ENCODE measurements at places on chromosomes 4 and X.

DNA sequence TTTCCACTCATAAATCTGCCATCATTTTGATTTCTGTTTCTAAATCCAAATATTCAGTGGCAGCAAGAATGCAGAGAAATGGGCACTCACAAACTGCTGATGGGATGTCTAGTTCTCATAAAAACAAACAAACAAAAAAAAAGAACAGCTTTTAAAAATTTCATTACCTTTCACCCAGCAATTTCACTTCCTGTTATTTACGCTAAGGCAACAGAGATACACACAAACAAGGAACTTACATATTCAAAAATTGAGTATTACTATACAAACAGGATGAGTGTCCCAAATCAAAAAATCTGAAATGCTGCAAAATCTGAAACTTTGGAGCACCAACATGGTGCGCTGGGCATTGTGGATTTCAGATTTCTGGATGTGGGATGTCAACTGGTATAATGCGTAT is 36.4 kb downstream of the FAT1 start:
- no peak for DNase-seq

DNA sequence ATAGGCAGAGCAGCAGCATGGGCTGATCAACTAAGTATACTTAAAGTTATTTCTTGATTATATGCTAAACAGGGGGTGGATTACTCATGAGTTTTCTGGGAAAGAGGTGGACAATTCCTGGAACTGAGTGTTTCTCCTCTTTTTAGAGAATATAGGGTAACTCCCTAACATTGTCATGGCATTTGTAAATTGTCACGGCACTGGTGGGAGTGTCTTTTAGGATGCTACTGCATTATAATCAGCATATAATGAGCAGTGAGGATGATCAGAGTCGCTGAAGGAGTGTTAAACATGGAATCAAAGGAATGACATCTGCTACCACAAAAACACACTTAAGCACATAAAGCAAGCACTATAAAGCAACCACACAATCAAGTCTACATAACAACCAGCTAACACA is 66.5 kb downstream of the SPIN4 start:
- no peak for DNase-seq

DNA sequence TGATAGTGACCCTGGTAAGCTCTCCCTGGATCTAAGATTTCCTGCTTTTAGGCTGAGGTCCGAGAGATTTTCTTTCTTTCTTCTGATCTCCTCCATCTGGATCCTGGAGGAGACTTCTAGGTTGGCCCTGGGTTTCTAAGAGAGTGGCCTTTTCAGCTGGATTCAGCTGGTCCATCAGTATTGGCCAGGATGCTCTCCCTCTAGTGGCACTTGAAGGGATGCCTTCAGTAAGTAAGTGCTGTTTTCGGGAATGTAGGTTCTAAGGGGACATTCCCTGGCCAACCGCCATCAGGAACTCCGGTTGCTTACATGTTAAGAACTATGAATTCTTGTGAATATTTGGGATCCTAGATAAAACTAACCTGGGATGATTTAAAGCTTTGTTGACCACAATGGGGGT is 56.9 kb downstream of the SERTM2 start:
- DNase-seq, result peak; percentile 29

DNA sequence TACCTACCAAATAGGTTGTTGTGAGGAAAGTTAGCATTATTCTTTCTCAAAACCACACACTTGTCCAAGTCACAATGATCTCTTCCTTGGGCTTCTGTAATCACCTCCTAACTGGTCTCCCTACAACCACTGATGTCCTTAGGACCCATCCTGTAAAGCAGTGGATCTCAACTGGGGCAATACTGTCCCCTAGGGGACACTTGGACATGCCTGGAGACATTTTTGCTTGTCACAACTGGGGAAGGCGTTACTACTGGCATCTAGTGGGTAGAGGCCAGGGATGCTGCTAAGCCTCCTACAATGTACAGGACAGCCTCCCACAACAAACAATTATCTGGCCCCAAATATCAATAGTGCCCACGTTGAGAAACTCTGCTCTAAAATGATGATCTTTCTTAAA is 118.7 kb upstream of the AP1S2 start:
- peak; percentile 39 for DNase-seq

DNA sequence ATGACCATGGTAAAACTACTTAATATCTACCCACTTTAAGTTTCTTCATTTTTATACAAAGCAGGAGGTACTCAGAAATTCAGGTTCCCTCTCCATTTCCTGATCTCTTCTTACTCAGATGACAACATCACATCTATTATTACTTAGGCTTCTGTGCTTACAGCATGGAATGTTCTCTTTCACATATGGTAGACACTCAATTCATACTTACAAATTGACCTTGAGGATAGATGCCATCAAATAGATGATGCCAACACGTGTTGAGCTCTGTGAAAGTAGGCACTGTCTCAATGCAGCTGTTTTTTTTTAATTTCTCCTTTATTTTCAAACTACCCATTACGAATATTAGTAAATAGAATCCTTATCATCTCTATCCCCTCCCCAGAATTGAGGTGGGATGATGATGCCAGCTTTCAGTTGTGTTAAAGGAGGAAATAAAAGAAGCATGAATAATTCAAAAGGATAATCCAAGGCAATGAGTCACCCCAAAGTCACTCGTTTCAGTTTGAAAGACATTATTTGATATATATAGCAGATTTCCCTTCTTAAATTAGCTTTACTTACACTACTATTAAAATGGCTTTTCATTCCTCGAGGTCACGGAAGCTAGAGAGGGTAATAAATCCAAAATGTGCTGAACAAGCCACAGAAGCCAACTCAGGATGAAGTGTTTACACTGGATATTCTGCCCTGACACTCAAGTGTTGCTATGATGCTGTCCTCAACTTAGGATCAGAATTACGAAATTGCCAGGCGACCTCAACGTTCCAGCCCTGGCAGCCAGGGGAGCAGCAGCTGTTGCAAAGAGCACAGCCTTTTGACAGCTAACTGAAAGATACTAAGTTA is 124.2 kb upstream of the EOLA2 start:
- no peak for DNase-seq

DNA sequence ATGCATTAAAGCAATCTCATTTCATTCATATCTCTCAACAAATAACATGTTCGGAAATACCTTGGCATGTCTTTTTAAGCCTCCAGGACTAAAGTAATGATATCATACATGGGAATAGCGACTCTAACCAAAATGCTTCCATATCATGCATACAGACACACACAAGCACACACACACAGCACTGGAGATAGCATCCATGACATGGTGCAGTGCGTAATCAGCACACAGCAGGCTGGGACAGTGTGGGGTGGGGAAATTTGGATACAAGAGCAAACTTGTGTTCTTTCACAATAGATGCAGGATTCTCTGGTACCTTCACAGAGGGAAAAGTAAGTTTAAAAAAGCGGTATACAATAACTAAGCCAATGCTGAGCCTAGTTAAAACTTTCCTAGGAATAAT is 132.3 kb upstream of the HPGD start:
- no peak for DNase-seq

DNA sequence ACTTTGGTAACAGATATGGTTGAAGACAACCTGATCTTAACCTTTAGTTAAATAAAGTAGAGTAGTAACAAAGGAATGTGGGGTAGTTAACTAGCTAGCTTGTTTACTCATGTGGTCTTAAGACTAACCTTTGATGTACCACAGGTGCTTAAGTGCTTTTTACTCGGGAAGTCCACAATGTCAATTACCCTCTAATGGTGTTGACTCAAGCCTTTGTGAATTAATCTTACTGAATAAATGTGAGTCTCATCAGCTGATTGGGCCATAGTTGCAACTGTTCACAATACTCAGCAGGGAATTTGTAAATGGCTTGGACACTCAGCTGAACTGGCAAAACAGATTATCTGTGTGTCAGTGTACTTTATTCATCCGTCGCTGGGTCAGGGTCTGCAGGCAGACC is 119.0 kb upstream of the UGT8 start:
- DNase-seq, result no peak

DNA sequence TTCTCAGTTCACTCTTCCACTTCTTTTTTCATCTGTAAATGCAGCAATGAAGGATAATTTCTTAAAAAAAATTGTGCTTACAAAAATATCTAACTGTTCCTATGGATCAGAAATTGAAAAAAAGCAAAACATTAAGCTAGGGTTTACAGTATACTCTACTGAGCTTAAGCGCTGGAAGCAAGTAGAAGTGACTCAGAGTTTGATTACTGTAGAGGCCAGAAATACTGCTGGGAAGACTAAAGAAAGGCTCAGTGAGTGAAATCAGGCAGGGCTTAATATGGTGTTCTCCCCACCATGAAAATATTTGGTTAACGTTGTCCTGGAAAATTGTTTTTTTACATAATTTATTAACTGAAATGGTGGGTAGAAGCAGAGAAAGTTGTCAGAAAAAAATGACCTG is 1061.8 kb upstream of the GRIA3 start:
- DNase-seq, result no peak

DNA sequence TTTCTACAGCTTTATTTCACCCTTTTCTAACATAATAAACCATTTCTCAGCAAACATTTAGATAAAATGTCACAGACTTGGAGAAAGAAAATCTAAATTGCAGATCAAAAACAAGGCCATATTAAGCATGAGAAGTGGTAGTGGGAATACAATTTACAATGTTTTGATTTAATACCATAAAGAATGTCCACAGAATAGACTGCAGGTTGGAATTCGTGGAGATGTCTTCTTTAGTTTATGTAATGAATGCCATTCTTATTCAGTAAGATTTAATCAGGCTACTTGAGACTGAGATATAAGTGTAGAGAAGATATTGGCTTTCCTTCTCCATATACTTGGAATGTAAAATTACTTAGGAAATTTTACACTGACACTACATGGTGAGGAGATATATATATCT is 91.9 kb upstream of the ZFP42 start:
- no peak for DNase-seq

- DNase-seq, result no peak
These were observed 164.8 kb upstream of the VEGFC start for GRCh38 chr4:176957353-176958118.

GRCh38 chrX:17549107-17549651 is 174.2 kb downstream of the NHS start:
- no peak for DNase-seq

DNA sequence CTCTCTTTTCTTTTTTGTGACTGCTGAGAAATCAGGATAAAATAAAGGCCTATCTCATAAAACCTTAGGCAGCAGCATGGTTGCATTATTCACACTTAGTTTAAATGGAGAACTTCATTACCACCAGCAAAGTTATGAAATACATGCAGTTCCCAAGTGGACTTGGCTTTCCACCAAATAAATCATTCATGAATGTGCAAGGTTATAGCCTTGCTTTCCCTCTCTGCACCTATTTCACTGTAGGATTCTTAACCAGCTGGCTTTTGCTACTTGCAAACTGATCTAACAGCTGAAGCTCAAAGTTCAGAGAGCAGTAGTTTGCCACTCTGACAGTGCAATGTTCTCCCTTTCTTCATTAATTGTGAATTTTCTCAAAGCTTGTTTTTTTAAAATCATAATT is 140.1 kb upstream of the SMIM31 start:
- no peak for DNase-seq

GRCh38 chrX:103092942-103093341 is at the start of gene NXF3:
Gene NXF3 (minus strand): TSS chrX:103093143. CDS start chrX:103093023, 120 bp downstream.
- DNase-seq, result no peak

- no peak for DNase-seq
These were observed 21.8 kb downstream of the TLR2 start for GRCh38 chr4:153705743-153706468.

- DNase-seq, result peak; percentile 45
These were observed 2.2 kb downstream of the SORCS2 start for GRCh38 chr4:7194251-7195140.

GRCh38 chr4:15930314-15930713 is 8.2 kb downstream of the FGFBP1 start:
- DNase-seq, result no peak

DNA sequence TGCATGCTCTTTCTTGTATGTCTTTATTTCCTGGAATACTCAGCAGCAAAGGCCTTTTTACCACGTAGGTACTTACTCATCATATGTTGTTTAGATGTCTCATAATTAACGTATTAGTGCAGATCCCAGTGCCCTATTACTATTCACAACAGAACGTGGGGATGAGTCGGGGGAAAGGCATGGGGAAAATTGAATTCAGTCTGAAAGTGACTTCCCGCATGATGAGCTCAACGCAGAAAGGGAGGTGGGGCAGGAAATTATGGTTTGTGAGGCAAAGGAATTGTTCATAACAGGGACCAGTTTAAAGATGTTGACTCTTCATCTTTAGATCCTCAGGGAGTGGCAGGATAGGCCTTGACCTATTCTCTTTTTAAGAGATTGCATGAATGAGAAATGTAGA is 2.0 kb upstream of the TMPRSS11D start:
- no peak for DNase-seq

GRCh38 chr4:44210750-44211149 is 237.9 kb downstream of the KCTD8 start:
- DNase-seq, result no peak

DNA sequence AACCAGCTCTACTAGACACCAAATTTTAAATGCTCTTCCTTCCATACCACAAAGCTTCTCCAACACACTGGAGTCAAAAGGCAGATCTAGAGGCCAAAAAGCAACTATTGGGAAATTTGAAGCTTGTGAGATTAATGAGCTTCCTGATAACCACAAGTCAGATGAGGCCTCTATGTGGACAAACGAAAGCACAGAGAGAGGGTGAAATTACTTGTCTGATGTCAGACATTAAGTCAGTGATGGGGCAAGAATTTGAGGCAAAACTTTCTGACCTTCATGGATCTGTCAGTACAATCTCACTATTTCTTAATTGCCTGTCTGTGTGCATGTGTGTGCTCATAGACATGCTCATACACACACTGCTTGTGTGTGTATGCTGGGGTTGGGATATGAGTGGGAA is 103.6 kb downstream of the GUCY2F start:
- no peak for DNase-seq

- DNase-seq, result no peak
These were observed 433.4 kb downstream of the PDGFC start for GRCh38 chr4:156538210-156538609.

DNA sequence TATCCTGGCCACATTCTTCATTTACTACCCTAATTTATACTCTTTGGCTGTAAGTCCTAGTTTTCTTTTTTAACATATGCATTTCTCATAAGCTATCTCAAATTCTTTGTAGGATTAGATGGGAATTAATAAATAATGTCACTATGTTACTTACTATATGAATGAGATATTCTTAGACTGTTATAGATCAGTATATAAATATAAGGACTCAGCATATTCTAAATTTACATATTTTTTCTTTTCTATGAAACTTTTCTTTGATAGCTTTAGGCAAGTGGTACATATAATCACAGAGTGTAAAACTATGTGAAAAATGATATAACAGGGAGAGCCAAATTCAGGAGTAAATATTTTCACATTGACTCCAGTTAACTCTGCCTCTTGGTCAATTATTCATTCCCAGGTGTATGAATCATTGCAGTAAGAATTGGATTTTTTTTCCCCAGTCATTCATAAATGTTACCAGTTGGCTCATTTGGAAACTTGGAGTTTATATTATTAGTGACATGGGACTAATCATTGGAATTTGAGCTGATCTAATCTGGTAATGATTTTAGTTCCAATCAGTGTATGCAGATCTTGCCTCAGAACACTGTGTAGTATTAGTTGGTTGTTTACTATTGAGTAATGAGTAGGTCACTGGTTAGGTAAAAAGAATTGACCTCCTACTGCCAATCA is 25.3 kb downstream of the FHIP1A start:
- DNase-seq, result no peak
